ENCODE measurements at places on chromosomes 7 and 10. TPM values are rescaled to one million over a fixed set of nuclear protein-coding genes. Genes with fewer than 3 reads are reported as not detected.

- peaks cover 2% of the 10 kb centered on the region for H3K4me1 ChIP-seq
- DNase-seq: no peak
- no peak overlapping the region for H3K27ac ChIP-seq
- peaks cover 45% of the 10 kb centered on the region for H3K36me3 ChIP-seq
Observed at GRCh38 chr7:74230446-74231231, 20.8 kb downstream of the LAT2 start.

DNA sequence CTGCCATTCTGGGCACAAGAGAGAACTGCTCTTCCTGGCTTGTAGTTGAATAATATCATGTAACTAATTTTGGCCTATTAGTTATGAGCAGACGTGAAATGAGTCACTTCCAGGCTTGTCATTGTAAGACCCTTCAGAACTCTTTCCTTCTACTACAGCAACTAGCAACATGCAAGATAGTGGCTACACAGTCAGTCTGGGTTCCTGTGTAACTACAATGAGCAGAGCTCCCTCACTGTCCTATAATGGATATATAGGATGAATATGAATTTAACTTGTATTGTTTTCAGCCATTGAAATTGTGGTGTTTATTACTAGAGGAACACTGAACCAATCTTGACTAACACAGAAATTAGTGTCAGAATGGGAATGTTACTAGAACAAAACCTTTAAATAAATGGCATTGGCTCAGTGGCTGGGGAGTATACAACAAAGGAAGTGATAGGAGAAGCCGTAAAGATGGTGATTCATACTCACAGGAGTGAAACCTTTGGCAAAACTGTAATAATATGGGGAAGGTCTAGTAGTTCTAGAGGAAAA, 2.9 kb upstream of the MTPN start:
- H3K4me1 ChIP-seq: peaks cover 66% of the 10 kb centered on the region
- H3K27ac ChIP-seq: peak overlapping the region; percentile 80
- H3K27me3 ChIP-seq: no peaks in the 10 kb centered on the region
- peak overlapping the region; percentile 69 for H3K4me3 ChIP-seq

GRCh38 chr7:154409703-154410311, 357.6 kb downstream of the DPP6 start:
- no peaks in the 10 kb centered on the region for H3K36me3 ChIP-seq
- H3K27me3 ChIP-seq: no peaks in the 10 kb centered on the region
- DNase-seq: no peak
- no peaks in the 10 kb centered on the region for H3K4me1 ChIP-seq

DNA sequence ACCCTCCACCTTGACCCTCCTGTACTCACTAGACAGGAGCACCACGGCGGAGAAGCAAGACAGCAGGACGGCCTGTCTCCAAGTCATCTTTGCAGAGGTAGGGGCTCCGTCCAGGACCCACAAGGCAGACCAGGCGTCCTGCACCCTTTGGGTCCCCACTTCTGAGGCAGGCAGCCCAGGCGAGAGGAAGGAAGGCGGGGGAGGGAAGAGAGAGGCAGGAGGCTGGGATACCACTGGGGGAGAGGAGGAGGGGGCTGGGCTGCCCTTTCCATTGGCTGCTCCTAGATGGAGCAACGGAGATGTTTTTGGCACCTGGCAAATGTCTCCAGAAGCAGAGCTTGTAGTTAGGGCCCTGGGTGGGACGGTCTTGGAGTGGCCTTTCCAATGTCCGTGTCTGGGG, at the start of gene UCMA:
Gene UCMA, minus strand, starts transcription at position 203 of the 400 bp plus-strand sequence. Its CDS starts 116 bp downstream, at position 87.
- no peaks in the 10 kb centered on the region for H3K36me3 ChIP-seq
- no peaks in the 10 kb centered on the region for H3K27me3 ChIP-seq
- DNase-seq: no peak

The TSPAN13 gene
- total RNA-seq: 0.41 TPM

DNA sequence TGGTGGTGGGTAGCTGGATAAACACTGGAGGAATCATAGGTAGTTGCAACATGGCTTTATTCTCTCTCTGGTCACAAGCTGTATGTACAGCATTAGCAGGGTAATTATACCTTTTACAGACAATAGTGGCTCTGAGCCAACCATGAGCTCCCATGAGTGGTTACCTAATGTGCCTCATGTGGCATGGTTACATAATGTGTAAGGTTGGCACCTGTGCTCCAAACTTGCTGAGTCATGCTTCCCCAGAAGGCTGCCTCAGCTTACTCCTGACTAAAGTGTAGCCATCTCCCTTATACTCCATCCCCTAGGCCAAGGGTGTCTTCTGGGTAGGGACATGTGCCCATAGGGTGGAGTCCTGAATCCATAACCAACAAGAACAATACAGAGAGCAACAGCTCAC, 345.3 kb upstream of the SEMA3C start:
- no peak overlapping the region for H3K27ac ChIP-seq
- H3K4me1 ChIP-seq: no peaks in the 10 kb centered on the region
- DNase-seq: no peak
- no peaks in the 10 kb centered on the region for H3K27me3 ChIP-seq
- H3K4me3 ChIP-seq: no peak overlapping the region
- no peaks in the 10 kb centered on the region for H3K36me3 ChIP-seq

The GPR15LG gene
- not detected for total RNA-seq
